ENCODE measurements at places on chromosomes 2 and 18. TPM values are rescaled to one million over a fixed set of nuclear protein-coding genes. Genes with fewer than 3 reads are reported as not detected.

ARMC9 gene
- total RNA-seq: 103 TPM

OXER1 gene
- 4.6 TPM for total RNA-seq

UGT1A3 gene
- total RNA-seq: not detected

AGXT gene
- not detected for total RNA-seq

HOXD10 gene
- total RNA-seq: not detected

C2orf66 gene
- total RNA-seq: not detected

RHOB gene
- total RNA-seq: 1,722 TPM

VWA3B gene
- total RNA-seq: 0.27 TPM

CD8A gene
- 3.4 TPM for total RNA-seq

C1QL2 gene
- not detected for total RNA-seq

SPHKAP gene
- 0.07 TPM for total RNA-seq

ABCB6 gene
- 12.7 TPM for total RNA-seq

MYOM1 gene
- total RNA-seq: 27.2 TPM

TRIM43 gene
- total RNA-seq: not detected

SLC35G4 gene
- total RNA-seq: not detected

SLC4A5 gene
- total RNA-seq: 2.2 TPM

SRD5A2 gene
- not detected for total RNA-seq

IL36G gene
- not detected for total RNA-seq

CHRND gene
- not detected for total RNA-seq

C2orf69 gene
- total RNA-seq: 16.7 TPM

PLGLB1 gene
- 8.4 TPM for total RNA-seq

ID2 gene
- total RNA-seq: 486 TPM

TSGA10 gene
- 0.68 TPM for total RNA-seq

RUFY4 gene
- total RNA-seq: 0.68 TPM

MTHFD2 gene
- 93.3 TPM for total RNA-seq

AQP12B gene
- not detected for total RNA-seq

NETO1 gene
- not detected for total RNA-seq

COL4A4 gene
- 17.2 TPM for total RNA-seq

FZD7 gene
- total RNA-seq: 14.4 TPM

TGFBRAP1 gene
- 26.0 TPM for total RNA-seq
